Stomach (tissue), 19 donors: ENCODE measurements at places on chromosomes 2 and 18. TPM values are rescaled to one million over a fixed set of nuclear protein-coding genes. Genes with fewer than 3 reads are reported as not detected.

DNA sequence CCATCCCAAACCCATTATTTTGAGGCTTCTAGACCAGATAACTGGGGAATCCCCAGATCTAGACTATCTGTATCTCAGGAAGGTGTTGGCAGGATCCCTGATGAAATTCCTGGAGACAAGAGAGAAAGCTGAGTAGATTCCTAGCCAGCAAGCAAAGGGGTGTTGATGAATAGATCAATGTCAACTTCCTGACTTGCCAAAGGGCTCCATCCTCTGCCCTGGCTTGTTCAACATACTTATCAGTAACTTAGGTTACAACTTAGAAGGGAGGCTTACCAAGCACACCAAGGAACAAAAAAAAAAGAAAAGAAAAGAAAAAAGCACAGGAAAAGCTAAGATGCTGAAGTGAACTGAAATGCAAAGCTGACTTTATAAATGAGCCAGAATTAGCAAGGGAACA is 53.3 kb downstream of the TNS1 start:
- no peak for DNase-seq

DNA sequence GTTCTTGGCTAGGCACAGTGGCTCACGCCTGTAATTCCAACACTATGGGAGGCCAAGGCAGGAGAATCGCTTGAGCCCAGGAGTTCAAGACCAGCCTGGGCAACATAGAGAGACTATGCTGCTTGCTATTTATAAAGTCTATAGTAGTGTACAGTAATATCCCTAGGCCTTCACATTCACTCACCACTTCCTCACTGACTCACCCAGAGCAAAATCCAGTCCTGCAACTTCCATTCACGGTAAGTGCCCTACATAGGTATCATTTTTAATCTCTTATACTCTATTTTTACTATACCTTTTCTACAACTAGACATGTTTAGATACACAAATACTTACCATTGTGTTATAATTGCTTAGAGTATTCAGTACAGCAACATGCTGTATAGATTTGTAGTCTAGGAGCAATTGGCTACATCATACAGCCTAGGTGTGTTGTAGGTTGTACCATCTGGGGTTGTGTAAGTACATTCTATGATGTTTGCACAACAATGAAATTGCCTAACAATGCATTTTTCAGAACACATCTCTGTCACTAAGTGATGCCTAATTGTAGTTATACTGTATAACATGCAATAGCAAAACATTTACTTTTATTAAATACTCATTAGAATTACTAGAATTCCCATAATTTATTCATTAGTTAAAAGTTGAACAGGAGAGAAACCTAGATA is 8.8 kb downstream of the DHX57 start:
- no peak for DNase-seq

- DNase-seq = no peak
Measured at GRCh38 chr18:56315363-56315762, 323.0 kb downstream of the TXNL1 start.

- DNase-seq = no peak
Measured at GRCh38 chr2:98615481-98615880, 7.1 kb downstream of the UNC50 start.

DNA sequence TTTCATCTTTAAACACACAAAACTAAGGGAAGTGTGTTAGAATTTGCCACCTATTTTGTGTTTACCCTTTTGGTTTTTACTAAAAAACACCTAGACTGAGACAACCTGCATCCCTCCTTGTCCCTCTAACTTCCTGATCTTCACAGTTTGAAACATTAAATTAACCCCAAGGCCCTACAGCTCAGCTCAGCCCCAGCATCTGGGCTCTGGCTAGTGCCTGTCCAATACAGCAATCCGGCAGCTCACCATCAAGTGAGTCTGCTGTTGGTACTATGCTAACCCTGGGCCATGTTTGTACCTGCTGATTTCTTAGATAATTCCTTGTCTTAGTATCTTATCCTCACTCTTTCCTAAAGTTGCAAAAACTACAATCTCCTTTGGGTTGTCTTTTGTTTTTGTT is 162.4 kb downstream of the DSEL start:
- no peak for DNase-seq

GRCh38 chr18:34921811-34922385 is 119.3 kb upstream of the MAPRE2 start:
- DNase-seq = no peak

GRCh38 chr2:102784940-102785339 is 23.1 kb downstream of the TMEM182 start:
- DNase-seq = no peak

GRCh38 chr2:152154462-152154861 is 21.1 kb downstream of the STAM2 start:
- DNase-seq = no peak

- no peak for DNase-seq
Measured at GRCh38 chr2:52931660-52932059, 835.9 kb upstream of the CHAC2 start.

DNA sequence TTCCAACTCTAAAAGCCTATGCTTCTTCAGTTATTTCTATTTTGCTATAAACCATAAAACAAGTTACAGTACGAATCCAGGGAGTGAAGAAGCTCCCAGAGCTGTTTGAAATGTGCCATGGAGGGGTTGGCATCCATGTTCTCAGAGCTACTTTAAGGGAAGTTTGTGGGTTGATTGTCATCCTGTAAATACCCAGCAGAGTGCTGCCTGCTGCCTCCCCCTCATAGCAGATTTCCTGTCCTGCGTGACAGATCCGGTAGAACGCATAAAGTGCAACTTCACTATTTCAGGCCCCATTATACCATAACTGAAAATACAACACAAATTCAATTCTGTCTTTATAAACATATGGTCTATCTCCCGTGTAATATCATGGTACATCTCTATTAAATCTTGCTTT is 114.4 kb downstream of the CTNNA2 start:
- no peak for DNase-seq

GRCh38 chr2:85681372-85681763 is 12.8 kb upstream of the GNLY start:
- DNase-seq = no peak

DNA sequence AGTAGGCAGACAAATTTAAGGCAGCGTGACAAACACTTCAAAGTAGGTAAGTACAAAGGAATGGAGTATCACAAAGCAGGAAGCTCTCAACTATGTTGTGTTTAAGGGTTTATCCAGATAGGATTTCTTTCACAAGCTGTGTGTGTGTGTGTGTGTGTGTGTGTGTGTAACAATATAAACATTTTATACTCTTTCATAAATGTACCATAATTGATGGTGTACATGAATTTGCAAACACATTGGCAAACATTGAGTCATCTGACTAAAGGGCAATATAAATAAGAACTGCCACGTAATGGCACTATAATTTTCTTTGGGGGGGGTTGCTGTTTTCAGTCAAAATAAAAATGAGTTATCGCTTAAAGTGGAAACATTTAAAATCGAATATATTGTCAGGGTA is 1004.4 kb upstream of the DDX18 start:
- DNase-seq = no peak

DNA sequence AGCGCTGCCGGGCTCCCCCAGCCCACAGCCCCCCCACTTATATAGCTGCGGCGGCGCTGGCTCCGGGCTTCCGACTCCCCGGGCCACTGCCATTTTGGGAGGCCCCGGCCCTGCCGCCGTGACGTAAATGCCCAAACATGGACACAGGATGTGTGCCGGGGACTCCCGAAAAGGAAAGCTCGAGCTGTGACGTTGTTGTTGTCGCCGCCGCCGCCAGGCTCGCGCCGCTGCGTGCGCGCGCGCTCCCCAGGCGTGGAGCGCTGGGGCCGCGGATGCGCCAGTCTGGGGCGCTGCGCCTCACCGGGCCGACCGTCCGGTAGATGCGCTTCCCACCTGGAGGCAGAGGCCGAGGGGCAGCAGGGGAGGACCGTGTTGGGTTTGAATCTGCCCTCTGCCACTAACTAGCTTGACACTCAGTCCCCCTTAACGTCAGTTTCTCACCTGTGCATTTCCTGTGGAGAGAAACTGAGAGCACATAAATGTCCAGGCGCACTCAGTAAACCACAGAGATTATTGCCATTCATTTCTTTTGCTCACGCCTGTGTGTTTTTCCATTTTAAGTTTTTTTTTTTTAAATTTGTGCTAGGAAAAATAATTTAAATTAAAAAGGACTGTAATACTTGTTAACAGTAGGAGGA is at the start of gene EGR4:
Gene EGR4, minus strand, starts transcription at position 15 of the 638 bp plus-strand sequence. CDS start 231 bp downstream, outside the sequence.
- DNase-seq = peak; percentile 89

- DNase-seq = peak; percentile 76
Measured at GRCh38 chr2:204108330-204108751, 171.8 kb downstream of the ICOS start.

DNA sequence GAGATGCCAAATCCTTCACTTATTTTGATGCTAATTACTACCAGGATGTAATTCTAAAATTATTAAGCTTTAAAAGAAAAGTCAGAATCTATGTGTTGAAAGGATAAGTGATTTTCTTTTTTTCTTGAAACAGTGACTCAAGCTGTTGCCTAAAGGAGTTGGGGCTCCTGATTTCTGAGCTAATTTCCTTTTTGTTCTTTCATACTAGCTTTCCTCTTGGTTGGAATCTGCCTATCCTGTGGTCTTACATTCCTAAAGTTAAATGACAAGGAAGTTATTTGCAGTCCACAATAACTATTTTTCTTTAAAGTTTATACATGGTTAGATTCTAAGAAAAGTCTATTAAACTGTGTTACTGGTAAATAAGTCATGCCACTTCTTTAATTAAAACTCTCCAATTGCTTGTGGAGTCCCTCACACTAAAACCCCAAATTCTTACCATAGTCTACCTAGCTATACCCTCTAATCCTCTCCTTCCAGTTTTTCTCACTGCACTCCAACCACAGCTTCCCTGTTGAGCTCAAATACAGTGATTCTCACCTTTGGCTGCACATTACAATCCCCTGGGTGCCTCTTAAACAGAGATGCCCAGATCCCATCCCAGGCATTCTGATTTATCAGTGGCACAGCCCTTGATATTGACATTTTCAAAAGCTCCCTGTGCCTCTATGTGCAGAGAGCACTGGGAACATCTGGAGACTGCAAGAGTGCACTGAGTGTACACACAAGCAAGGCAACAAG is 63.3 kb upstream of the EFEMP1 start:
- no peak for DNase-seq

DNA sequence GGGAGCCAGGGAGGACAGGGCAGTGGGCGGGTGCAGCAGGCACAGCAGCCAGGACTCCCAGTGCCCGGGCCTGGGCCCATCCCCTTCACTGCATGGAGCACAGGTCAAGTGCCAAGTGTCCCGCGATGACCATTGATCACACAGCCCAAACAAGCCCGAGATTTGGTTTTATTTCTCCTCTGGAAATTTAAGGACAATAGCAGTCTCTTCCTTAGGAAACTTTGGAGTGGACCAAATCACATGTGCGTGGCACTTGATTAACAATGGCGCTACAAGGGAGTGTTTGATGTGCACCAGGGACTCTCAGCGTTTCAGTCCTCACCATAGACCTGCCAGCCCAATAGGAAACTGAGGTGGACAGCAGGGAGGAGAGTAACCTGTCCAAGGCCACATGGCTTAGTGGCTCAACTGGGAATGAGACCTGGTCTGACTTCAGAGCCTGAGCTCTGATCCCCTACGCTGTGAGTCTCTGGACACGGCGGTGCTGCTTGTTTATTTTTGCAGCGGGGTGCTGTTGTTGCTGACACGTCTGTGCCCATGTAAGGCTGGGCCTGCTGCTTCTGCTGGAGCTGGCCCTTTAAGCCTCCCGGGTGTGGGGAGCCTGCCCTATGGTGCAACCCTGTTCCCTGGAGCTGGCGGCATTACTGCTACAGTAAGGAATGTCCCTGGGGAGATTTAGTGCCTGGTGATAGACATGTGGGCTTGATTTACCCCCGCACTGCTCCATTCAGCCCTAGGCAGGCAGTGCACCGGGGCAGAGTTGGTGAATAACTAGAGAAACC is 194.2 kb downstream of the INHBB start:
- no peak for DNase-seq

- DNase-seq = no peak
Measured at GRCh38 chr2:10249798-10250197, 52.9 kb upstream of the HPCAL1 start.

- DNase-seq = no peak
Measured at GRCh38 chr2:226655871-226656270, 143.7 kb downstream of the IRS1 start.

DNA sequence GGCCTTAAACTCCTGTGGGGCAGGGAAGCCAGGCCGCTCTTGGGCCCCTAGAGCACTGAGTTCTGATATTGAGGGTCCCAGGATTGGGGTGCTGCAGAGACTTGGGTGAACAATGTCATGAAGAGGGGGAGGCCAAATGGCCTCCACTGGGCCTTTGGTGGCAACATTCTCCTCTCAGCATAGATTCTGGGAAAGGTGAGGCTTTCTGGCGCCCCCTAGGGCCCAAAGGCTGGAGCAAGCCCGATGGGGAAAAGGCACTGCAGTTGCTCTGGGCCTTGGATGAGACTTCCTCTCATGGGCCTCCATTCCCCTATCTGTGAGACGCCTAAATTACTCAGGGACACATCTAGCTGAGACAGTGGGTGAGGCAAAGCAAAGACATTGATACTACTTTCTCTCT is 84.8 kb downstream of the ACAA2 start:
- DNase-seq = peak; percentile 34

DNA sequence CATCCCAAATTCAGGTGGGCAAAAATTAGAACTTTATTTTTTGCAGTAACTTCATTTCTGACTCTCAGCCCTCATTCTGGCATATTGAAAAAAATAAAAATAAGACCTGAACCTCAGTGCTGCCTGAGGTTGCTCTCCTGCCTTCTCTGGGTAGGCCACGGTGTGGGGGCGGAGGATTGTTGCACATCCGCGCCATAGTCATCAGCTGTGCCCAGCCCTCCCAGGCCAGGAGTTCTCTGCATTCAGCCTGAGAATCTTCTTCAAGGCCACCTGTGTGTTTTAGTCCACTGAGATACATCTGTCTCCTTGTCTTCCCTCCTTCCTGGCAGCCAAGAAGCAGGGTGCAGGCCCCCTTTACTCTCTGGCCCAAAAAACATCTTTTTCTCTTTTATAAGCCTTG is 94.7 kb downstream of the ARMC9 start:
- DNase-seq = no peak

- no peak for DNase-seq
Measured at GRCh38 chr18:48546396-48546795, 7.6 kb downstream of the CTIF start.

Gene RAB17
- 25.6 TPM for total RNA-seq

Gene LTBP1
- total RNA-seq = 19.1 TPM

Gene CLIP4
- 9.6 TPM for total RNA-seq

Gene AQP12A
- not detected for total RNA-seq

Gene SLC40A1
- total RNA-seq = 60.7 TPM

Gene AGPS
- 43.6 TPM for total RNA-seq

Gene UGT1A5
- 13.0 TPM for total RNA-seq

Gene CRYGC
- not detected for total RNA-seq

Gene MOGAT1
- not detected for total RNA-seq
